ENCODE measurements at places on chromosomes 3 and 15.

GRCh38 chr15:55685286-55685685, 57.7 kb downstream of the PRTG start:
- H3K36me3 ChIP-seq, result no peaks in the 10 kb centered on the region
- H3K4me3 ChIP-seq, result no peak overlapping the region
- DNase-seq, result no peak
- H3K4me1 ChIP-seq, result no peaks in the 10 kb centered on the region
- no peak overlapping the region for H3K27ac ChIP-seq

DNA sequence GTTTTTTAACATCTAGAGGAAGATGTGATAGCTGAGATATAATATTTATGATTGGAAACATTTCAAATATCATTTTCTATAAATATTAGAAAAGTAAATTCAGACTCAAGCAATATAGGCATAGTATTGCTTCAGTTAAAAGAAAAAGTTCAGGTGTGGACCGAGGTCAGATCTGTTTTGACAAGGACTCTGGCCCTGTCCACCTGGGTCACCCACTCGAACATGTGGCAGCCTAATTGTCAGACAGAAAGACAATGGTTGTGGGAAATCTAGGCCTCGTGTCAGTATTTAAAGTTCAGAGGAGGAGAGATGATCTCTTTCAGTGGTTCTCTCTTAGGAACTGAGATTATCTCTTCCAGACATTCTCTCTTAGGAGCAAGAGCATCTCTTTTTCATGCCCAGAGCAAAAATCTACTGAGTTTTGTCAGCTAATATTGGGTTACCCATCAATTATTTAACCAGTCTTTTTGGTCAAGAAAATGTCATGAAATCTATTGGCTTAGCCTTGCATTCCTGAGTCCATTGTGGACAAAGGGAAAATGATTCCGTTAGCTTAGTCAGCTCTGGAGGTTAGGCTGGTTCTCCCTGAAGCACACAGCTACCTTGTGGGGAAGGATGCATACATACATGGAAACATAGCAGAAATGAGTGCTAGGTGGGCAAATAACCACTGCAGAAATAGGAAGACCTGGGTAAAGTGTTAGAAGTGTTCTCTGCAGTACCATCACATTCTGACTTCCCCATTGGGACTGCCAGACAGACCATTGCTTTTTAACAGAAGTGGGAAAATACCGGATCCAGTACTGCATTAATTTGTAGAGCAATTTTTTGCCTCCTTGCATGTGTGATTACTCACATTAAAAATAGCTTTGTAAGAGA, 343.3 kb downstream of the GRM7 start:
- H3K36me3 ChIP-seq, result no peaks in the 10 kb centered on the region
- no peak overlapping the region for H3K27ac ChIP-seq
- no peak for DNase-seq
- H3K4me1 ChIP-seq, result no peaks in the 10 kb centered on the region
- H3K27me3 ChIP-seq, result no peaks in the 10 kb centered on the region

DNA sequence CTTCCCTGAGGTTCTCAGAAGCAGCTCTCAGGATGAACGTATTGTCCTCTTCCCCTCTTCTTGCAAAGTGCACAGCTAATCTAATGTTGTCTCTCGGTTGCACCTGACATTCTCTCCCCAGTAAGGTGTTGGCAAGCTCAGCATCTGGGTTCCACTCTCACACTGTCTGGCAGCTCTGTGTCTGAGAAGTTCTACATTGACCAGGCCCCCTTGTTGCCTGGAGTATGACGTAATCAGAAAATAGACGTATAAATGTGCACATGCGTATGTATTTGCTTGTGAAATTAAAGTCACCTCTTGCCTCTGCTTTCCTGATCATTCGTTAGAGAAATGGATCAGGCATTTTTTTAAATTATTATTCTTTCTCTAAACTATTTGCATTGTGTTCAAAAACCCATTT, 67.7 kb downstream of the USF3 start:
- DNase-seq, result no peak
- H3K4me3 ChIP-seq, result no peak overlapping the region
- H3K27ac ChIP-seq, result no peak overlapping the region

DNA sequence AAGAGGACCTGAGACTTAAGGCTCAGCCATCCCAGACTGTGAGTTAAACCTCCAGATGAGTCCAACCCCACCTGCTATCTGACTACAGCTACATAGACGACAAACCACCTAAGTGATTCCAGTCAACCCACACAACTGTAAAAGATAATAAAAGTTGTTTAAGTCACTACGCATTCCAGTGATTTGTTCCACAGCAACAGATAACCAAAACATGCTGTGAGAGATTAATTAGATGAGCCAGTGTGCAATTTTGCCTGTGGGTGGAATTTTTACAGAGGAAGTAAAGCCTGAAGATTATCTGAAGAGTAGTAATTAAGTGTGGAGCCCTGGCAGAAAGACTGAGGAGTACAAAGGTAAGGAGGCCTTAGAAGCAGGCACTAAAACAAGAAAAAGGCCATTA, 5.4 kb downstream of the BTBD1 start:
- no peak overlapping the region for H3K4me3 ChIP-seq
- H3K27me3 ChIP-seq, result no peaks in the 10 kb centered on the region
- no peak overlapping the region for H3K27ac ChIP-seq
- DNase-seq, result no peak
- H3K36me3 ChIP-seq, result peaks cover 5% of the 10 kb centered on the region
- H3K4me1 ChIP-seq, result peaks cover 5% of the 10 kb centered on the region

DNA sequence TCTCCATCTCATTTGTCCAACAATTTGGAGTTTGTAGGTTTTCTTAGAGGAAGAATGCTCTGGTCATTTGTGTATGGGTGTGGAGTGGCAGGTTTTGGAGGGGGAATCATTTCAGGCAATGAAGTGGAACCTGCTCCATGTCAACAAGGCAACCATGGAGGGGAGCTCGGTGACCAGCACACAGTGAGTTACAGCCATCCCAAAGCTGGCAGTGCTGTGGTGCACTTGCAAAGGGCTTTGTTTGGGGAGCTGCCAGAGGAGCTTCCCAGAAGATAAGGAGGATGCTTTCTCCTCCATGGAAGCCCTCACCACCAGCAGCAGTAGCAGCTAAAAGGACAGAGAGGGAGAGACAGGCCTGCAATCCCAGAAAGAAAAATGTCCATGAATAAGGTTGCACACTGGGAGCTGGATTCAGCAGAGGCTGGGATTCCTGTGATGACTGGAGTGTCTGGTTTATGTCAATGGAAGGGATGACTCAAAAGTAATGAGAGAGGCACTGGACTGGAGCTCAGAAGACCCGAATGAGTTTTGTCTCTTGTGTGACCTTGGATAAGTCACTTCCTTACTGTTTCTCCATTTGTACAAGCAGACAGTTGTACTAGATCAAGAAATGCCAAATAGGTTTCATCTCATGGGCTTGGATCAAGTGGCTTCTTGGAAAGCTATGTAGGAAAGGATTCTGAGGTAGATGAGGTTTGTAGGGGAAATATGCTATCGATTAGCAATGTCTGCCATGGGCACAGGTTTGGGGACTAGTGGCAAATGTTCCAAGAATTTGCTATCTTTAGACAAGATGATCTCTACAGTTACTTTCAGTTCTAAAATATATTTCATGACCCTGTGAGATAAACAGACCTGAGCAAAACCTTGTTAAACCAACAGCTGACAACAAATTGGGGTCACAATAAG, 27.2 kb upstream of the UBE2Q2 start:
- H3K27ac ChIP-seq, result no peak overlapping the region
- H3K4me3 ChIP-seq, result no peak overlapping the region
- no peaks in the 10 kb centered on the region for H3K27me3 ChIP-seq
- DNase-seq, result no peak
- H3K36me3 ChIP-seq, result no peaks in the 10 kb centered on the region

DNA sequence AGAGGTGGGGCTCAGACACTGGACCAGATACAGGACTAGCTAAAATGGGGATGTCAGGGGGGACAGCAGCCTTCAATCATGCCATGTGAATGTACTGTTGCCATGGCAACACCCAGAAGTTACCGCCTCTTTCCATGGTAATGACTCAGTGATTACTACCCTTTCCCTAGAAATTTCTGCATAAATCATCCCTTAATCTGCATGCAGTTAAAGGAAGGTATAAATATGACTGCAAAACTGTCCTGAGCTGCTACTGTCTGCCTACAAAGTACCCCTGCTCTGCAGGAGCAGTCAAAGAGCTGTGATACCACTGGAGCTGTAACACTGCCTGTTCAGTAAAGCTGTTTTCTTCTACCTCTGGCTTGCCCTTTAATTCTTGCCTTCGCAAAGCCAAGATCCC, 168.2 kb downstream of the PEAK1 start:
- H3K27me3 ChIP-seq, result no peaks in the 10 kb centered on the region
- H3K4me1 ChIP-seq, result no peaks in the 10 kb centered on the region
- H3K27ac ChIP-seq, result no peak overlapping the region
- H3K36me3 ChIP-seq, result peaks cover 5% of the 10 kb centered on the region
- H3K4me3 ChIP-seq, result no peak overlapping the region

DNA sequence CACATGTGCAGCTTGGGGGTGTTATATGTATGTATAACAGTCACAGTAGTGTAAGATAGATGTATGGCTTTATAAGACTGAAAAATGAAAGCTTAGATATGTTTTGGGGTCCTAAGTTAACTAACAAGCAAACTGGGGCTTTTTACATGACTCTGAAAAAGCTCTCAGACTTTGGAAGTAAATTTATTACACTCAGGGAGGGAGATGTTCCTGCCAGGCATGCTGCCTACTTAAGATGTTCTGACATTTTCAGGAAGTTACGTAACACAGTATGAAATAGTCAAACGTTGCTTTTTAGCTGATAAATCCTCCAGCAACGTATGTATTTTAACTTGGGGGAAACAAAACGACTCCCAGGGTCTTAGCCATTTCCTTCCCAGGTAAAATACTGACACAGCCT, 1.7 kb upstream of the IFT57 start:
- peaks cover 11% of the 10 kb centered on the region for H3K4me1 ChIP-seq
- no peaks in the 10 kb centered on the region for H3K36me3 ChIP-seq
- DNase-seq, result peak; percentile 60
- H3K4me3 ChIP-seq, result no peak overlapping the region

- no peak overlapping the region for H3K4me3 ChIP-seq
- no peaks in the 10 kb centered on the region for H3K36me3 ChIP-seq
- no peak overlapping the region for H3K27ac ChIP-seq
- H3K4me1 ChIP-seq, result peaks cover 12% of the 10 kb centered on the region
These were observed 269.2 kb downstream of the PDCD6IP start for GRCh38 chr3:34067536-34068051.

GRCh38 chr3:138747225-138747624, 87.5 kb downstream of the PIK3CB start:
- no peak for DNase-seq
- no peaks in the 10 kb centered on the region for H3K36me3 ChIP-seq
- H3K4me3 ChIP-seq, result no peak overlapping the region
- no peaks in the 10 kb centered on the region for H3K4me1 ChIP-seq

- no peak for DNase-seq
- H3K4me1 ChIP-seq, result peaks cover 4% of the 10 kb centered on the region
- no peak overlapping the region for H3K4me3 ChIP-seq
- H3K27ac ChIP-seq, result no peak overlapping the region
These were observed 19.9 kb downstream of the GOLM2 start for GRCh38 chr15:44308415-44308814.

- H3K4me3 ChIP-seq, result no peak overlapping the region
- no peaks in the 10 kb centered on the region for H3K36me3 ChIP-seq
- no peaks in the 10 kb centered on the region for H3K27me3 ChIP-seq
- no peak for DNase-seq
- H3K4me1 ChIP-seq, result no peaks in the 10 kb centered on the region
These were observed 21.9 kb downstream of the CYP8B1 start for GRCh38 chr3:42853739-42854302.

- H3K4me3 ChIP-seq, result no peak overlapping the region
- no peaks in the 10 kb centered on the region for H3K36me3 ChIP-seq
- H3K27ac ChIP-seq, result no peak overlapping the region
- no peaks in the 10 kb centered on the region for H3K27me3 ChIP-seq
- H3K4me1 ChIP-seq, result no peaks in the 10 kb centered on the region
- no peak for DNase-seq
These were observed 140.3 kb downstream of the NR2F2 start for GRCh38 chr15:96470681-96471310.

GRCh38 chr3:13016083-13016720, 57.0 kb downstream of the IQSEC1 start:
- peak overlapping the region; percentile 52 for H3K4me3 ChIP-seq
- peaks cover 94% of the 10 kb centered on the region for H3K4me1 ChIP-seq
- peak; percentile 79 for DNase-seq
- no peaks in the 10 kb centered on the region for H3K36me3 ChIP-seq

DNA sequence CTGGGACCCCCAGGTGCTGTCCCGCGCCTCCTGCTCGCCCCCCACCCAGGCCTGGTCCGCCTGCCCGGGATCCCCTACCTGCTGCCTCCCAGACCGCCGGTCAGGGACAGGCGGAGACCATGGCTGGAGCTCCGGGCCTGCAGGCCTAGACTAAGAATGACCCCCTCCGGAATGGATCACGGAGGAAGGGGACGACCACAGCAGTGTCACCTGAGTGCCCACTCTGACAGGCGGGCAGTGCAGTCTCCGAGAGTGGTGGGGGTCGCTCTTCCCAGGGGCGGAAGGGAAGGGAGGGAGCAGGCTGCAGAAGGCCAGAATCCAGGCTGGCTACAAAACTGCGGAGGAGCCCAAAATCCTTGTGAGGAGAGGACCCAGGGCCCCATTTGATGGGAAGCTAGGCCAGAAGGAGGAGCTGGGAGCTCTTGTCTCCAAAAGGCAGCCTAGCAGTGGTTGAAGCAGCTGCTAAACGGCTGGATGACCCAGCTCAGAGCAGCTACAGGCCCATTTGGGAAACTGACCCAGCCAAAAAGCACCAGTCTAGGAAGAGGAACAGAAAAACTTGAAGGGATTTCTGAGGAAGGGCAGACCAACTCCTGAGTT, 908 bp upstream of the RAB43 start:
- H3K27ac ChIP-seq, result no peak overlapping the region
- H3K4me1 ChIP-seq, result peaks cover 46% of the 10 kb centered on the region
- no peak for DNase-seq
- no peak overlapping the region for H3K4me3 ChIP-seq
- H3K27me3 ChIP-seq, result no peaks in the 10 kb centered on the region

GRCh38 chr3:5197470-5198312, 10.2 kb downstream of the EDEM1 start:
- peak overlapping the region; percentile 71 for H3K27ac ChIP-seq
- peaks cover 25% of the 10 kb centered on the region for H3K36me3 ChIP-seq
- peak; percentile 77 for DNase-seq
- H3K4me3 ChIP-seq, result no peak overlapping the region
- H3K4me1 ChIP-seq, result peaks cover 40% of the 10 kb centered on the region

- no peak for DNase-seq
- H3K4me1 ChIP-seq, result no peaks in the 10 kb centered on the region
- H3K27me3 ChIP-seq, result no peaks in the 10 kb centered on the region
- H3K4me3 ChIP-seq, result no peak overlapping the region
These were observed 40.3 kb downstream of the CORO2B start for GRCh38 chr15:68618908-68619698.

DNA sequence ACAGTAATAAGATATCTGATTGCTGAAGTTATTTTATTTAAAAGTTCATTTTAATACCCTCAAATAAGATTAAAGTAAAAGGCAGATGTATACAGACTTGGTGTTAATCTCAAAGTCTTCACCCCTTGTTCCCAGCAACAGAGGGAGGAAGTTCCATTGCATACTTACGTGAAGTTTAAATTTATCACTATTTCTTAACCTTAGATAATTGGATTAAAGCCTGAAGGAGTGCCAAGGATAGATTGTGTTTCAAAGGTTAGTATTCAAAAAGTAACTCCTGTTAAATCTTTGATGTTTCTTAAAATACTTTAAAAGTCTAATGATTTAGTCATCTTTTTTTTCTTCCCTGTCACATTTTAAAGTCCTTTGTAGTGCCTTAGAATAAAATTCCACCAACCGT, 39.3 kb downstream of the ATP1B3 start:
- no peak overlapping the region for H3K27ac ChIP-seq
- peaks cover 12% of the 10 kb centered on the region for H3K36me3 ChIP-seq
- no peak overlapping the region for H3K4me3 ChIP-seq
- DNase-seq, result no peak

GRCh38 chr3:14849638-14850230, 31.0 kb downstream of the FGD5 start:
- H3K4me3 ChIP-seq, result no peak overlapping the region
- H3K27ac ChIP-seq, result no peak overlapping the region
- H3K27me3 ChIP-seq, result no peaks in the 10 kb centered on the region
- no peak for DNase-seq

All from natural killer cell (primary cell).